ENCODE measurements at places on chromosomes 13 and 19. TPM values are rescaled to one million over a fixed set of nuclear protein-coding genes. Genes with fewer than 3 reads are reported as not detected.
A peak's percentile ranks its signal among the peaks of the same experiment; 100 is the strongest.

DNA sequence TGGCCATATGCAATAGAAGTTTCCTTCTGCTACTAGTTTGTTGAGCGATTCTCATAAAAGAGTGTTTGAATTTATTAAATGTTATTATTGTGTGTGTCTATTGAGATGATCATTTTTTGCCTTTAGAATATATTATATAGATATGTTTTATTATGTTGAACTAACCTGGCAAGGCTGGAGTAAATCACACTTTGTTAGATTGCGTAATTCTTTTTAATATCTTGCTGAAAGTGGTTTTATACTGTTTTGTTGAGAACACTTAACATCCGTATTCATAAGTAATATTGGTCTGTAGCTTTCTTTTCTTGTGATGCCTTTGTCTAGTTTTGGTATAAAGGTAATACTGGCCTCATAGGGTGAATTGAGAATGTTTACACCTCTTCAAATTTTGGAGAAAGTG is 574.3 kb upstream of the PCDH20 start:
- no peak for DNase-seq
- H3K36me3 ChIP-seq = no peaks in the 10 kb centered on the region
- no peak overlapping the region for H3K4me3 ChIP-seq
- H3K4me1 ChIP-seq = no peaks in the 10 kb centered on the region
- no peaks in the 10 kb centered on the region for H3K27me3 ChIP-seq

DNA sequence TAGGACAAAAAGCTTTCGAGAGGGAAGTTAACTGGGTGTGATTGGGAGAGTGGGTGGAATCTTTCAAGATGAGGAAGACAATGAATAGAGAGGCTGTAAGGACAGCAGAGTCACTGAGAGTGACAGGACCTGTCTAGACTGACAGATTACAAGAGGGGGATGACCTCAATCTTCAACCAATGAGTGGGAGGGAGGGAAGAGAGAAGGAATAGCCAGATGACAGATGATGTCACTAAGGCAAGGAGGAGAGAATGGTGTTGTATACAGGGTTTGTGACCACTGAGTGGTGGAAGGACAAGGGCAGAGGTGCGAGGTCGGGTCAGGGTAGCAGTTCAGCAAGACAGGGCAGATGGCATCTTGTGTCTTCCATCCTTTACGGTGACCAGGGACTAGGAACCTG is 5.8 kb upstream of the ILF3 start:
- no peak overlapping the region for H3K27ac ChIP-seq
- H3K27me3 ChIP-seq = no peaks in the 10 kb centered on the region
- no peak overlapping the region for H3K4me3 ChIP-seq
- no peaks in the 10 kb centered on the region for H3K4me1 ChIP-seq

DNA sequence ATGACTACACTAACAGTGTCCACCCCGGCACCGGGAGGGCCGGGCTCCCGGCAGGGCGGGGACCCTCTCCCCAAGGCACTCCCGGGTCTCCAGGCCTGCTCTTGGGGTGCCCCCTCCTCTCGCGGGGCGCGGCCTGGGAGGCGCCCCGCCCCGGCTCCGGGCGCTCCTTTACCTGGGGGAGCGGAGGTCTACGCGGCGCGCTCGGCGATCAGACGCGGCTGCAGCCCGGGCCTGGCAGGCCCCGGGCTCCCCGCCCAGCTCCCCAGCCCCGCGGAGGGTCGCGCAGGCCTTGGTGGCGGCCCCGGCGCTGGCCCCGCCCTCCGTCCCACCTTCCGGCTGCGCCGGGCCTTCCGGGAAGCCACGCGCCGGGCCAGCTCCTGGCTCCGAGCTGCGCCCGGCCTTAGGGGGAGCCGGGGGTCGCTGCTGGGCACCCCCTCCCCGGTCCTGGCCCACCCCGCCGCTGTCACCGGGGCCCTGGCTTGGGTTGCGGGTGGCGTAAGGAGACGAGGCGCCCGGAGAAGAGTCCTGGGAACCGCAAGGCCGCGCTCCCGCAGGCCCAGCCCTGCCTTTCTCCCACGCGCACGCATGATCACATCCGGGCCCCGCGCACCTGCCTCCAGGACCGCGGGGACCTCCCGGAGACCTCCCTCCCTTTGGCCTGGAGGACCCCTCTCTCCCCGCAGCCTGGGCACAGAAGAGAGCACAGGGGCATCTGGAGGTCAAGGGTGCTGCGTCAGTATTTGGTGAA is at the start of gene C19orf12:
C19orf12 (minus strand) TSS at position 309 of the 748 bp plus-strand sequence. CDS start 6,848 bp downstream, outside the sequence.
- H3K4me3 ChIP-seq = peak within 1 kb of the TSS; percentile 99
- H3K27me3 ChIP-seq = no peaks in the 10 kb centered on the region
- peak within 1 kb of the TSS; percentile 94 for H3K27ac ChIP-seq
- H3K36me3 ChIP-seq = no peaks in the 10 kb centered on the region

DNA sequence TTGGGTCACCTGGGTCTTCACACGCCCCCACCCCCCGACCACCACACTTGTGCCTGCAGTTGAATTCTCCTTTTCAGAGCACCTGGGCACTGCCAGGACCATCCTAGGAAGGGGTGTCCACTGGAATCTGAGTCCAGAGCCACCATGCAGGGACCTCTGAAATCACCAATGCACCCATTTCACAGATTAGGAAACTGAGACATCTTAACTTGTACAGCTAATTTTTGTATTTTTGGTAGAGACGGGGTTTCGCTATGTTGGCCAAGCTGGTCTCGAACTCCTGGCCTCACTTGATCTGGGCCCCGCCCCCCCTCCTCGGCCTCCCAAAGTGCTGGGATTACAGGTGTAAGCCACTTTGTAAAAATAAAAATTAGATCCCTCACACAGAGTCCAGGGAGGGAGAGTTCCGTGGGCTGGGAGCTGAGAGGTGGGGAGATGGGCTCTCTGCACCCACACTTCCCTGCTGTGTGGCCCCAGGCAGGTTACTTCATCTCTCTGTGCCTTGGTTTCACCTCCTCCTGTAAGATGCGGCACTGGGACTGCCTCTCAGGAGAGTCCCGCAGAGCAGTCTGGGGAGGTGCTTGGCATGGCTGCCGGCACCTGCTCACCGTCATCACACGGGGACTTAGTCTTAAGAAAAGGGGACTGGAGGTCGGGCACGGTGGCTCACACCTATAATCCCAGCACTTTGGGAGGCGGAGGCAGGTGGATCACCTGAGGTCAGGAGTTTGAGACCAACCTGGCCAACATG is 45.9 kb upstream of the C19orf12 start:
- H3K4me1 ChIP-seq = no peaks in the 10 kb centered on the region
- no peak overlapping the region for H3K27ac ChIP-seq
- H3K36me3 ChIP-seq = no peaks in the 10 kb centered on the region
- DNase-seq = no peak
- no peak overlapping the region for H3K4me3 ChIP-seq

GRCh38 chr13:79349011-79349410 is 57.0 kb downstream of the RBM26 start:
- DNase-seq = no peak
- no peak overlapping the region for H3K27ac ChIP-seq
- H3K27me3 ChIP-seq = no peaks in the 10 kb centered on the region
- H3K4me1 ChIP-seq = no peaks in the 10 kb centered on the region
- no peaks in the 10 kb centered on the region for H3K36me3 ChIP-seq
- no peak overlapping the region for H3K4me3 ChIP-seq

GRCh38 chr13:108560093-108560492 is 69.3 kb upstream of the MYO16 start:
- H3K36me3 ChIP-seq = no peaks in the 10 kb centered on the region
- H3K4me3 ChIP-seq = no peak overlapping the region
- no peaks in the 10 kb centered on the region for H3K27me3 ChIP-seq
- no peak for DNase-seq
- H3K4me1 ChIP-seq = no peaks in the 10 kb centered on the region

DNA sequence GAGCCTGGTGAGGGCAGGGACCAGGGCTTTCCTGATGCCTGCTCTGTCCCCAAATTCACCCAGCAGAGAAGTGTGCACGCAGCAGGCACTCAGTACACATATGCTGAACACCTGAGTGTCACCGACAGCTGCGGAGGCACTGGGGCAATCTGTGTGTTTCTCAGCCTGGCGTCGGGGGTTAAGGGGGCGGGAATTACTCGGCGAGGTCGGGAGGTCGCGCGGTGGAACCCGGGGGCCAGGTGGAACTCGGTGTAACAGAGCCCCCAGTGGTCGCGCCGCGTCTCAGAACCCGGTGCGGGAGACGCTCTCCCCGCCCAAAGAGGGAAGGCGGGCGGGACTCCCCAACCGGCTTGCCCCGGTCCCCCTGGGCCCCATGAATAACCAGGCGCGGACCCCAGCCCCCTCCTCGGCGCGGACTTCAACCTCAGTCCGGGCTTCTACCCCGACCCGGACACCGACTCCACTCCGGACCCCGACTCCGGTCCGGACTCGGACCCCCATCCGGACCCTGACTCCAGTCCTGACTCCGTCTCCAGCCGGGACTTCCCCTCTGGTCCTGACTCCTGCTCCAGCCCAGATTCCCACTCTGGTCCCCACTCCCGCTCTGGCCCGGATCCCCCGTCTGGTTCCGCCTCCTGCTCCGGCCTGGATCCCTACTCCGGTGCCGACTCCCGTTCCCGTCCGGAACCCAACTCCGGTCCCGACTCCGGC is at the start of gene SELENOV:
SELENOV (plus strand) TSS at position 300 of the 711 bp plus-strand sequence; CDS start at position 374, 74 bp downstream.
- H3K4me3 ChIP-seq = no peak within 1 kb of the TSS
- no peak within 1 kb of the TSS for H3K27ac ChIP-seq
- peaks cover 16% of the 10 kb centered on the region for H3K4me1 ChIP-seq
- peaks cover 72% of the 10 kb centered on the region for H3K27me3 ChIP-seq
- DNase-seq = no peak

DNA sequence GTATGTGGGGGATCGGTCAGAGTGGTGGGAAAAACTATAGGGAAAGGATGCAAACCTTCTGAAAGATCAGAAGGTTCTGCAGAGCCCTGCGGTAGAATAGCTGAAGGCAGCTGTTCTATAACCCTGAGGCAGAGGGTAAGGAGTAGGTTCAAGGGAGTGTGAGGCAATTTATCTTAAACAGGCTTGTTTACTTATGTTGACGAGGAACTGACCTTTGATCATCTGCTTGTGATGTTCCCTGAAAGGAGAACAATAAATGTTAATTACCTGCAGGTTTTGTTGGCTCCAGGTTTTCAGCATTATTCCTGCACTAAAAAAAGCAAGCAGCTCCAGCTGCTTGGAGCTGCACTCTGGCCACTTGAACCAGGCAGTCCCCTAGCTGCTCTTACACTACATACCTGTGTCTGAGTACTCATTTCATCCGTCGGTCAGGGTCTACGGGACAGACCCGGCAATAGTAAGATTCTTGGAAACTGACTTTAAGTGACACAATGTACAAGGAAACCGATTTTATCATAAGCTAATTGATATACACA is 202.1 kb downstream of the TBC1D4 start:
- DNase-seq = no peak
- H3K4me1 ChIP-seq = no peaks in the 10 kb centered on the region
- no peaks in the 10 kb centered on the region for H3K36me3 ChIP-seq
- H3K27ac ChIP-seq = no peak overlapping the region

GRCh38 chr13:67232384-67232783 is 2.2 kb upstream of the PCDH9 start:
- H3K27me3 ChIP-seq = no peaks in the 10 kb centered on the region
- no peaks in the 10 kb centered on the region for H3K36me3 ChIP-seq
- H3K27ac ChIP-seq = no peak overlapping the region
- H3K4me1 ChIP-seq = no peaks in the 10 kb centered on the region
- no peak for DNase-seq
- H3K4me3 ChIP-seq = no peak overlapping the region

The TEX26 gene
- total RNA-seq = not detected

- H3K27ac ChIP-seq = no peak overlapping the region
- H3K36me3 ChIP-seq = no peaks in the 10 kb centered on the region
- H3K27me3 ChIP-seq = no peaks in the 10 kb centered on the region
Observed at GRCh38 chr13:44660050-44660449, 83.9 kb upstream of the TSC22D1 start.

DNA sequence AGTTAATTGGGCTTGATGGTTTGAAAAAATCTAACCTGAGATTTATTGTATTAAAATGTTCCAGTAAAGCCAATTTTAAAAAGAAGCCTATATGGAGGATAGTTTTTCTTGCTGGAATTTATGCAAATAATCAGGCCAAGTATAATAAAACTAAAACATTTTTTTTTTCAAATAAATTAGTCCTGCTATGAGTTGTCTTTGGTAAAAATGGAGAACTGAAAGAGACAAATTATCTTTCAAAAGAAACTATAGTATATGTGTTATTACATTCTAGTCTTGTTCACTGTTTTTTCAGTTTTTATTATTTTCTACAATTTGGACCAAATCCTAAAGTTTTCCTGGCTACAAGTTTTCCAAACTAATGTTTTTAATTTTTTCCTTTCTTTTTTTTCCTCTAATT is 468.9 kb downstream of the UQCRFS1 start:
- no peaks in the 10 kb centered on the region for H3K36me3 ChIP-seq
- H3K27me3 ChIP-seq = no peaks in the 10 kb centered on the region
- H3K4me1 ChIP-seq = no peaks in the 10 kb centered on the region
- H3K4me3 ChIP-seq = no peak overlapping the region

DNA sequence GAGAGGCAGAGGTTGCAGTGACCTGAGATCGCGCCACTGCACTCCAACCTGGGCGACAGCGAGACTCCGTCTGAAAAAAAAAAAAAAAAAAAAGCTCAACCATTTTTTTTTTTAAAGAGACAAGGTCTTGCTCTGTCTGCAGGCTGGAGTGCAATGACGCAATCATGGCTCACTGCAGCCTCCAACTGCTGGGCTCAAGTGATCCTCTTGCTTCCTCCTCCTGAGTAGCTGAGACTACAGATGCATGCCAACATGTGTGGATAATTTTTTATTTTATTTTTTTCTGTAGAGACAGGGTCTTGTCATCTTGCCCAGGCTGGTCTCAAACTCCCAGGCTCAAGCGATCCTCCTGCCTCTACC is 10.3 kb downstream of the EHD2 start:
- no peaks in the 10 kb centered on the region for H3K27me3 ChIP-seq
- H3K4me3 ChIP-seq = peak overlapping the region; percentile 22
- peaks cover 91% of the 10 kb centered on the region for H3K4me1 ChIP-seq
- H3K27ac ChIP-seq = peak overlapping the region; percentile 92
- peak; percentile 55 for DNase-seq

DNA sequence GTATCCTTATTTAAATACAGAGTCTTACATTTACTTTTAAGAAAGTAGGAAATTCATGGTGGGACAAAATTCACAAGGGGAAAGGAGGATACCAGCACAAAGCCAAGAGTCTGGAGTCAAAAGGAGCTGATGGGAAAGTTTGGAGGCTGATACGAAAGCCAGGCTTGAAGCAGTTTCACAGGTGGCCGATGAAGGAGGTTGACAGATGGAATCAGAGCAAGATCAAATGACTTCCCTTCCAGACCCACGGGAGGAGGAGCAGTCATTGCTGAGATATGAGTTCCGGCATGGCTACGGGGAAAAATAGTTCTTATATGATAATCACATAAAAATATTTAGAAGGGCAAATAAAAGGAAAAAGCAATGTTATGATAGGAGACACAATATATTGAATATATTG is 65.0 kb downstream of the DGKH start:
- H3K4me3 ChIP-seq = no peak overlapping the region
- H3K4me1 ChIP-seq = no peaks in the 10 kb centered on the region
- no peak overlapping the region for H3K27ac ChIP-seq

GRCh38 chr13:48493066-48493765 is 39.7 kb downstream of the RCBTB2 start:
- H3K36me3 ChIP-seq = no peaks in the 10 kb centered on the region
- peak overlapping the region; percentile 80 for H3K27ac ChIP-seq

- no peaks in the 10 kb centered on the region for H3K36me3 ChIP-seq
- no peak overlapping the region for H3K27ac ChIP-seq
- no peak overlapping the region for H3K4me3 ChIP-seq
- H3K27me3 ChIP-seq = no peaks in the 10 kb centered on the region
- no peaks in the 10 kb centered on the region for H3K4me1 ChIP-seq
Observed at GRCh38 chr19:5193192-5193591, 147.4 kb downstream of the PTPRS start.

GRCh38 chr13:91052876-91053275 is 294.6 kb upstream of the MIR17HG start:
- H3K27me3 ChIP-seq = no peaks in the 10 kb centered on the region
- no peak overlapping the region for H3K4me3 ChIP-seq
- no peak for DNase-seq
- no peak overlapping the region for H3K27ac ChIP-seq

GRCh38 chr19:17829855-17830566 is 8.7 kb upstream of the INSL3 start:
- no peak overlapping the region for H3K27ac ChIP-seq
- DNase-seq = no peak
- peaks cover 4% of the 10 kb centered on the region for H3K36me3 ChIP-seq

The DIAPH3 gene
- total RNA-seq = 0.30 TPM

All from tibial nerve (tissue), 4 donors.